ENCODE measurements at places on chromosomes 4 and X.

DNA sequence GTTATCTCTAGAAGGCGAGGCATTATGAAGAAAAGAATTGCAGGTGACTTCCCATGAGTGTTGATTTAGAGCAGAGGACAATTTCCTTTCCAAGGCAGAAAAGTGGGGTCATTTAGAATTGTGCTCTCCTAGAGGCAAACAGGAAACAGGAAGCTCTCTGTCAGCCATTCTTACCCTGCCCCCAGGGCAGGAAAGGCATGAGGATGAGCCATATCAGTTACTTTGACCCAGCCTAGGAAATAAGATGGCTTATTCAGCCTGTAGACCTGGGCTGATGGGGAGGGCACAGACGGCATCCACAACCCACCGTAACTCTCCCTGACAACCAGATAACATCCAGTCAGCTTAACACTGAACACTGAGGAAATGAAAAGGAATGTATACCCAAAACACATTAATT, 88.8 kb upstream of the KDR start:
- DNase-seq, result no peak

GRCh38 chrX:40539214-40540142, 41.3 kb upstream of the ATP6AP2 start:
- DNase-seq, result peak; percentile 59

GRCh38 chr4:25790024-25790423, 72.8 kb downstream of the SEL1L3 start:
- DNase-seq, result no peak

DNA sequence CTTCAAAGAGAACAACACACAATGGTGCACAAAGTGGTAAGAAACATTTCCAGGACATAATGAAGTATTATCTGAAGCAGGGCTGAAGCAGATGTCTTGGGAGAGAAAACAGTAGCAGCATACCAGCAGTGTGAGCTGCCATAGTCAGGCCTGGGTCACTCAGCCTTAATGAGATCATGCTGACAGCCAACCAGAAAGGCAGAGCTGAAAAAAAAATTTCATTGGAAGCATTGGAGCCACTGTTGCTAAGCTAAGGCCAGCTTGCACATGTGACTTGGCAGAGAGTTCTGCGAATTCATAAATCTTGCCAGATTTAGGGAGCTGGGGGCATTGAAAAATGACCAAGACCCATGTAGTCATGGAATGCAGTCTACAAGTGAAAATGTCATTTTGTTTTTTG, 444.0 kb upstream of the PITX2 start:
- DNase-seq, result no peak

DNA sequence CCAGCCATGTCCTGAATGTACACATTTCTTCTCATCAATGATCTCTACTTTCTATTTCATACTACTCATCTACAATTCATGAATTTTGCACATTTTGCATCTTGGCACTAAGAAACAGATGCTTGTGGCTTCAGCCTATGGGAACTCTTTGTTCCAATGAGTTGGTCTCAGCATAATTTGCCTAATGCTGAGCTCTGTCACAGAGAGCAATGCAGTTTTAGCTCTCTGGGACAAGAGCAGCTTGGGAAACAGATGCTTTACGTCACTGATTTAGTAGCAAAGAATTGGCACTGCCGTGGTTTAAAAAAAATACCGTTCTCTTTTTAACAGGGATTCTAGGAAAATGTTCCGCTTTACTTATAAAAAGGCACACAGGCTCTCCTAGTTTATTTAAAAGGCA, 162.4 kb downstream of the WDFY3 start:
- no peak for DNase-seq

- DNase-seq, result no peak
Measured at GRCh38 chrX:12721042-12721441, 70.2 kb upstream of the PRPS2 start.

GRCh38 chr4:184860018-184860779, 34.4 kb upstream of the ACSL1 start:
- no peak for DNase-seq

DNA sequence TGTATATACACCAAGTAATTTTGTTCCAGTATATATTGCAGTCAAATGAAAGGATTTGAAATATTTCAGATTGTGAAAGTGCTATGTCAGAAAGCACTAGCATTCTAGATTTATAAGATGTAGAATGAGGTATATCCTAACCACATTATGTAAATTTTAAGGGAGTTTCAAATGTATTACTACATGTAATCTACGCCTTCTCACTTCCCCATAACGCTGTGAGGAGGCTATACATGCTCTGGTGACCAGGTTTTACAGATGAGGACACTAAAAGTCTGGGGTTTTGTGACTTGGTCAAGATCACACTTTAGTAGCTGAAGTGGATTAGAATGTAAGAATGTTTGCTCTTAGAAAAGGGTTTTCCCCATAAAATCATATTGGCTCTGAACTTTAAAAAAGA, 8.1 kb downstream of the ENPEP start:
- DNase-seq, result no peak

DNA sequence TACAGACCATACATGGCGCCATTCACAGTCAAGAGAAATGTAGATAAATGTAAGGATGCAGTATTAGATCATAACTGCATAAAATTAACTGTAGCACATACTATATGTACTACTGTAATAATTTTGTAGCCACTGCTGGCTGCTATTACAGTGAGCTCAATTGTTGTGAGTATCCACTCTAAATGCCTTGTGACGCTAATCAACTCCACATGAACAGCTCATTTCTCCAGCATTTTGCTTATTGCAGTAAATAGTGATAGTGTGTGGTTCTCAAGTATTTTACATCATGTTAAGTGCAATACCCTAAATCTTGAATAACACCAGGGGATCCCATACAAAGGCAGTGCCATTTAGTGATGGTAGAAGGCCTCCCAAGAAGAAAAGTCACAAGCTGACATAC, 21.2 kb downstream of the FGFBP1 start:
- DNase-seq, result no peak

- no peak for DNase-seq
Measured at GRCh38 chr4:100742045-100742444, 224.2 kb upstream of the EMCN start.

DNA sequence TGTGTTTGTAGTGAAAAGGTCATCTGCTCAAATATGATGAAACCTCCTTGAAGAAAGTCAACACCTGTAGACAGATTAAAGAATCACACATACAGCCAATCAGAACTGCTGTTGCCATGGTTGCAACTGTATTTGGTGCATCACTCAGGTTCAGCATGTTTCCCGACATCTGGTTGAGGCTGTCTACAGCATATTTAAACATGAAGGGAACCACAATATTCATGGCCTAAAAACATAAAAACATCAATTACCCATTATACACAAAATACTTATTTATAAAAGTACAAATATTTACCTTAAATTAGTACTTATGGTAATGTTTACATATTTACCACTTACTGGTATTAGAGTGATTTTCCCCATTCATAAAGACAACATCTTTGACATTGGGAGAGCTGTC, 79.7 kb downstream of the ABCB7 start:
- no peak for DNase-seq

GRCh38 chr4:84381759-84382158, 117.3 kb downstream of the NKX6-1 start:
- no peak for DNase-seq

DNA sequence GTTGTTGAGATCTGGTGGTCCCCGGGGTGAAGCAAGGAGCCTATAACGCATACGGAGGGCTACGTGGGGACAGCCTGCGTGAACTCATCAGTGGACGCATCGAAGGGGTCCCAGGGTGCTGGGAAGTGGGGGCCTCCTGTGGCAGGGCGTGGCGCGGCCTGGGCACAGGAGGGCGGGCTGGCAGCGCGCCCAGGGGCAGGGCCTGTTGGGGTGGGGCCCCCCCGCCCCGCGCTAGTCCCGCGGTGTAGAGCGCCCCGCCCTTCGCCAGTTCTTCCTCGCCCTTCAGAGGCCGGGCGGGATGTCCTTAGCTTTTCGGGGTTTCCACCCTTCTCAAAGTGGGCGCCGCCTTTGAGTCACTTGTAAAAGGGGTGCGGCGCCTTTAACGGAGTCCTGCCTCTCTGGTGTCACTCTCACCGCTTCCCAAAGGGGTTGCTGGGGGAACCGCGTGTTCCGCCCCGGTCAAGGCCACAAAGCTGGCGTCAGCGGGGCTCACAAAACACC, 632 bp downstream of the PLP2 start:
- peak; percentile 56 for DNase-seq

- no peak for DNase-seq
Measured at GRCh38 chrX:149845385-149845784, 35.6 kb upstream of the MAGEA8 start.

DNA sequence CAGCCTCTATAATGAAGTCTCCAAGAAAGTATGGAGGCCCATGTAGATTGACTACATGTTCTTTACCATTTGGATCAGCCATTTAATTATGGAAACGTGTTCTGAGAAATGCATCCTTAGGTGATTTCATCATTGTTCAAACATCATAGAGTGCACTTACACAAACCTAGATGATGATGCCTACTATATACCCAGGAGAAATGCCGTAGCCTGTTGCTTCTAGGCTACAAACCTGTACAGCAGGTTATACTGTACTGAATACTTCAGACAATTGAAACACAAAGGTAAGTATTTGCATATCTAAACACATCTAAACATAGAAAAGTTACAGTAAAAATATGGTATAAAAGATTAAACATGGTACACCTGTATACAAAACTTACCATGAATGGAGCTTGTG, 186.5 kb upstream of the FSTL5 start:
- no peak for DNase-seq

- no peak for DNase-seq
Measured at GRCh38 chr4:39543034-39543433, 15.8 kb upstream of the UGDH start.

GRCh38 chrX:140764401-140764919, 54.9 kb downstream of the LINC00632 start:
- no peak for DNase-seq
